Stimulated activated CD8-positive, alpha-beta memory T cell treated with anti-CD3 and anti-CD28 coated beads, Interleukin-4, amount 100 ng/mL, for 48 hours (primary cell): ENCODE measurements at places on chromosomes 6 and 20.

GRCh38 chr6:134094441-134094840 is 42.0 kb upstream of the SLC2A12 start:
- no peak for DNase-seq

- no peak for DNase-seq
These were observed 246.7 kb downstream of the ALDH8A1 start for GRCh38 chr6:134703206-134703605.

GRCh38 chr6:124604719-124605118 is 357.5 kb upstream of the RNF217 start:
- DNase-seq = no peak

DNA sequence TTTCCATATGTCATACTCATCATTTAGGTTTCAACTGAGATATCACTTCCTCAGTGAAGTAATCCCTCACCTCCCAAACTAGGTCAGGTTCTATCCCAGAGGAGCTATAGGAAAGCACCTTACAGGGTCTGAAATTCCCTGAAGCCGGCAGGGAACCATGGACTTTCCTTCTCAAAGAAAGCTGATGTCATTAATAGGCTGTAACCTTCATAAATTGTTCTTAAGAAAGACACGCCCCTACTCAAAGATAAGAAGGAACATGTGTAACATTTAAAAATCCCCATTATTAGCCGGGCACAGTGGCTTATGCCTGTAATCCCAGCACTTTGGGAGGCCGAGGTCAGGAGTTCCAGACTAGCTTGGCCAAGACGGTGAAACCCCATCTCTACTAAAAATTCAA is 50.0 kb upstream of the RNGTT start:
- no peak for DNase-seq

DNA sequence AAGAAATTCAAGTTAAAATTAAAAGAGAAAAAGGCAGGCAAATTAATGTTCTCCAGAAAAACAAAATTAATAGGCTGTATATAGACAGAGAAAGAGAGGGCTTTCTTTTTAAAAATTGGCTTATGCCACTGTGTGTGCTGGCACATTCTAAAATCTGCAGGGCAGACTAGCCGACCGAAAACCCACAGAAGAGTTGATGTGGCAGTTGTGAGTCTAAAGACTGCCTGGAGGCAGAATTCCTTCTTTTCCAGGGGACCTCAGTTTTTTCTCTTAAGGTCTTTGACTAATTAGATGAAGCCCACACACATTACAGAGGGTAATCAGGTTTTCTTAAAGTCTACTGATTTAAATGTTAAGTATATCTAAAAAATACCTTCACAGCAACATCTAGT is 85.7 kb downstream of the GJA1 start:
- no peak for DNase-seq

DNA sequence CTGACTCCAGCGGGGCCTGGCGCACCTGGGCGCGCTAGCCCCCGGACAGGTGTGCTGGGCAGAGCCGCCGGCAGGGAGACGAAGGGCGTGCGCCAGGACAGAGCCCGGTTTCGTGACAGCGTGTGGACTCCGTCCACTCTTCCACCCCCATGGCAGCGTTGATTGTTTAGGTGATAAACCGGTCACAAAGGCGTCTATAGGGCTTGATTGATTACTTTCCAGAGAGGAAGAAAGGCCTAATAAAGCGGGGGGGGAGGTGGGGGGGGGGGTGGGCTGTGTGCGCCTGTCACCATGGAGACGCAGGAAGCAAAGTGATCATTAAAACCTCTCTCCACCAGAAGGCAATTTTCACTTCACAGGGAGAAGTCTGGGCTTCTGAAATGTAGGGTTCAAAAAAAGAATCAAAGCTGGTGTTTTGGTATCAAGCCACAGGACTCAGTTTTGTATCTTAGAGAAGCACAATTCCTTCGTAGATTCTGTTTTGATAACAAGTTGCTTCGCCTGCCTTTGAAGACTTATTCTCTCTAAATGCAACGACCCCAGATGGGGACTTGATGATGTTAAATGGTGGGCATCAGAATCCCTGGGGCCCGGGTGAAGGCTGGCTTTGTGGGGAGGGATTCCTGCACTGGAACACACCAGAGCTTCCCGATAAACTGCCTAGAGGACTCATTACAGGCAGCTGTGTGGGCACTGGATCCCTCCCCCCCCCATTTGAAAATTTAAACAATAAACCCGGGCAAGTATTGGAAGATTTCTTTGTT is 1.4 kb downstream of the PHACTR3 start:
- no peak for DNase-seq

- no peak for DNase-seq
These were observed 43.8 kb downstream of the MAP3K4 start for GRCh38 chr6:161035182-161035980.

DNA sequence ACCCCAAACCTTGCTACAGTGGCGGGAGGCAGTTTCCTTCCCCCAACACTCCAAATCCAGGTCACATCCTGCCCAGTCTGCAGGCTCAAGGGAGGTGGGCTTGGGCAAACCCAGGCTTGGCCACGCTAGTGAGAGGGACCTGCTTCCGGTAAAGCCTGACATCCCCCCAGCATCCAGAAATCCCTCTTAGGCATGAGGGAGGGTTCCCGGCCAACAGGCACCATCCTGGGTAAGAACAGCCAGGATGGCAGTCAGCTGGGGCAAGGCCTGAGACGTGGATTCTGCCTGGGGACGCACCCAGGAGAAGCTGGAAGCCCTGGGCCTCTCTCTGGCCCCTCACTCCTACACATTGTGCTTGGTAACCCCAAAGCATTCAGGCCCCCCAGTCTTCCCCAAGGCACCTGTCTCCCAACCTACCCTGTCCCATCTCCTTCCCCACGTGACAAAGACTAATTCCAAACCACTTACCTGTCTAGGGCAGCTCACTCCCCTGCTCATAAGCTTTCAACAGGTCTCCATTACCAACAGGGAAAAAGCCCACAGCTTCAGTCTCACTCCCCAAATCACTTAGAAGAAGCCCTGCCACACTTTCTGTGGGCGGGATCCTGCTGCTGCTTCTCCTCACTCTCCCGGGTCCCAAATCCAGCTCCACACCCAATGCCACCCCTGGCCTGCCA is 2.1 kb downstream of the C20orf144 start:
- no peak for DNase-seq

DNA sequence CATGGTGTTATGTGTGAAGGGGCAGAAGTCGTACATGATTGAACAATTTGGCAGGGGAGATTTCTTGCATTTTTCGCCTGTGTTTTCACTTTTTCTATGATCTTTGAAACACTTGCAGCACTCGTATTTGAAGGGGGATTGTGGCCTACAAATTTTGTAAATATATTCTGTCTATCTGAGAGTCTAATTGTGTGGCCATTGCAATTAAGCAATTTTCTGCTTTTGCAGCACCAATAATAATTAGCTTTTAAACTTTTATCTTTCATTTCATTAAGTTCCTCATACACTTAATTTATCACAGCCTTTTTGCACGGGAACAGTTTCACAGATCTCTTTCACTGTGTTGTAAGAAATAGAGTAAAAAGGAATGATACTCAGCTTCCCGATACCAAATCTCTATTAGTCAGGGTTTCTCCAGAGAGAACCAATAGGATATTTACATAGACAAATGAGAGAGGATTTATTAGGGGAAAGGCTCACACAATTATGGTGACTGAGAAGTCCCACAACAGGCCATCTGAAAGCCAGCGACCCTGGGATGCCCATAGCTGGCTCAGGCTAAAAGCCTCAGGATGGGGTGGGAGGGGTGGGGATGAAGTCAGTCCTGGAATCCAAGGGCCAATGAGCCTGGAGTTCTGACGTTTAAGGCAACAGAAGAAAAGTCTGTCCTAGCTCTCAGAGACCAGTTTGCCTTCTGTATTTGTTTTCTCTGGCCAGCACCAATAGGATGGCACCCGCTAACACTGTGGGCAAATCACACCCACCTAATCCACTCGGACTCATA is 58.3 kb downstream of the KIF6 start:
- no peak for DNase-seq

DNA sequence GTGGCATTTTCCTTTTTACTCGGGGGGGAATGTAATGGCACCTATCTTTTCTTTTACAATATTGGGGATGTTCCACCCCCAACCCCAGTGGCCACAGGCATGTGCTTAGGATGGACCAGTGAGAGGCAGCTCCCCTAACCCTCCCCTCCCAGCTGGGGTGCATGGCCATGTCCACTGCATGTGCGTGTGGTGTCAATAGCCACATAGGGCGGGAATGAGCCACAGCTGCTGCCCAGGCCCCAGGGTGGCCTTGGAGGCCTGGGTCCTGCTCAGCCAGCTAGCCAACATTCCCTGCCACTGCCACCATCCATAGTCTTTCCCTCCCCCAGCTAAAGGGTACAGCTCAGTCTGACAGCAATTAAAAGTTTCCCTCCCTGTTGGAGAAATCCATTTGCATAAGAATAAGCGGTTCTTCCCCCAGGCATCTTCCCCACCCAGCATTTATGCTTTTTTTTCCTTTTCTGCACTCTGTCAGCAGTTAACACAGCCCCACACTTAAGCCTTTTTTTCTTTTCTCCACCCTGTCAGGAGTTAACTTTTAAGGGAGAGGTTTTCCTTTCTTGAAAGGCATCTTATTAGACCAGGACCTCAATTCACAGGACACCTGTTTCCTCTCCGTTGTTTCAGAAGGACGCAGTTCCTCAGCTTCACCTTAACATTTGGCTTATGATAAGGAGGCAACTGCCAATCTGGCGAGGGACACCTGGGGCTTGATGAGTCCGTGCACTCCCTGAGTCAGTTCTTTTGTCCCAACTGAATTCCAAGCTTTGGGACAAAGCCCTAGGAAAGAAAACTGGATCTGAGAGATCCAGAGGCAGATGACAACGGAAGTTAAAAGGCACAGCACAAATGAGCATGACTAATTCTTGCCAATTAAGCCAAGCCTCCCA is 121.4 kb downstream of the TPBG start:
- DNase-seq = no peak

- no peak for DNase-seq
These were observed 118.7 kb downstream of the ATG5 start for GRCh38 chr6:106206905-106207304.

DNA sequence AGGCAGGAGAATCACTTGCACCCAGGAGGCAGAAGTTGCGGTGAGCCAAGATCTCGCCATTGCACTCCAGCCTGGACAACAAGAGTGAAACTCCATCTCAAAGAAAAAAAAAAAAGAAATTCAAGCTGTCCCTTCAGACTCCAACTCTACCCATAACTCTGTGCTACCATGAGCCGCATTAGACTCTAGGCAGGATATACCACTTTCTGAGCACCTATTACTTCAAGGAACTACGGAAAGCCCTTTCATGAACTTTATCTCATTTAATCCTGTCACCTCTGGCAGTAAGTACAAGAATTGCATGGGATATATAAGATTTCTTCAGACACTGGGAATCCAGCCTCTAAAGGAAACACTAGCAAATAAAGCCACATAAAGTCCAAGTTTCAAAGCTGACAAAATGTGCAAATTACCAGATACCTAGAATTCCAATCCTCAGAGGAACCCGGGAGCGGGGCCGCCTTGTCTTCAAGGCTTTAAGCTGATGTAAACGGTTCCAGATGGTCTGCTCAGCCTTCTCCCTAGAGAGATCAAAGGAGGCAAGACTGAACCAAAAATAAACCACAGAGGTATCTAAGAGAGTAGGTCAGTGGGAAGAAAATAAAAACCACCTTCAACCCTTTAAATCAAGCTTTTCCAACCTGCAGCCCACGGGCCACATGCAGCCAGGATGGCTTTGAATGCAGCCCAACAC is 9.4 kb downstream of the CDK5RAP1 start:
- DNase-seq = no peak

GRCh38 chr20:11091511-11091910 is 417.7 kb upstream of the JAG1 start:
- DNase-seq = no peak

GRCh38 chr6:43303751-43304331 is 4.8 kb downstream of the CRIP3 start:
- DNase-seq = no peak

GRCh38 chr6:105926318-105926717 is 159.8 kb upstream of the PRDM1 start:
- DNase-seq = no peak

- peak; percentile 52 for DNase-seq
These were observed 216.7 kb downstream of the ZDHHC14 start for GRCh38 chr6:157597461-157598312.

DNA sequence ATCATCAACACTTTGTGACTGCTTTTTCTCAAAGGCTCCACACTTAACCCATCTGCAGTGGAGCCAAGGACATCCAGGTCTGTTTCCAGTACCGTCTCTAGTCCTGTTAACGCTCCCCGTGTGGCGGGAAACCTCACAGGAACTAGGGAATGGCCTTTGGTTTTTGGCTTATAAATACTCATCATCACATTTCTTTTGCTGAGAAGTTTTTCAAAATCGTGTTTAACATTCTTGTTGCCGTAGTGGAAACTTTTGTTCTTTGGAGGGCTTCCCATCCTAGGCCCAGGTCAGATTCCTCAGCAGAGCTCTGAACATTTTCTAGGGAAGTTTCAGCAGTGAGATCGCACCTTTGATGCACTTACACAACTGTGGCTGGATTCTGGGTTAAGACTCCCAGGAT is 24.6 kb downstream of the DAAM2 start:
- DNase-seq = no peak

GRCh38 chr20:63270606-63271325 is 1.8 kb upstream of the ARFGAP1 start:
- DNase-seq = no peak

DNA sequence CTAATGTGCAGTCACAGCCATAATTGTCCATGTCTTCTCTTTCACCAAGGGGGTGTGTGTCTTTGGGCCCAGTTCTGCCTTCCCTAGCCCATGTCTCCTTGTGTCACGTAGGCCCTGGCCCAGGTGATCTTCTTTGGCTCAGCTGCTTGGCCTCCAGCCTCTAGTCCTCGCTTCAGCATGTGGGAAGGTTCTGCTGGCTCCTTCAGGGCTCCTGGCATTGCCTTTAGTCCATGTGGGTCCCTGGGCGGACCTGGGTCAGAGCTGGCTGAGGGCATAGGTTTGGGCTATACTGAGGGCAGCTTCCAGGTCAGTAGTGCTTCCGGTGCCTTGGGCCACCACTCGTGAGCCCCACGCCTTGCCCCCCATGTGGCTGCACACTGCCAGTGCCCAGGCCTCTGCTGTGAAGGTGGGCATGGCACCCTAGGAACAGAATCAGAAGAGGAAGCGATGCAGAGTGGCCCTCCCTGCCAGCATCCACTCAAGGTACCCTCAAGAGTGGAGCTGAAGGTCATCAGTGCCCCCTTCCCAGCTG is 12.8 kb downstream of the AARS2 start:
- DNase-seq = no peak

DNA sequence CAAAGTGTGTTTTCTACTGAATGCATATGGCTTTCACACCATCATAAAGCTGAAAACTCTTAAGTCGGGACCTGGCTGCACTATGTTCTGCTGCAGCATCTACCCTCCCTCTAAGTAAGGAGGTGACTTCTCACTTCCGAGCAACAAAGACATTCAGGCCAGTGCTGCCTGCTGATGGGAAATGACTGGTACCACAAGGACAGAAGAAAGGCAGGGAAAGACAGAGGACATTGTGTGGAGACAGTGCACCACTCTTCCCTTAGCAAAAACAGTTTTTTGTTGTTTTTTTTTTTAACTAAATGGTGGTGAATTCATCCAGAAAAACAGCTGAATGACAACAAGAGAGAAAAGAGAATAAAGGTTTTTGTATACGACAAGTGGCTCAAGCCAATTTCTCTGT is 81.5 kb downstream of the MAP7 start:
- no peak for DNase-seq
